ENCODE measurements at places on chromosomes 2 and 18. TPM values are rescaled to one million over a fixed set of nuclear protein-coding genes. Genes with fewer than 3 reads are reported as not detected.

- peak; percentile 44 for DNase-seq
Observed at GRCh38 chr2:39730685-39731302, 48.3 kb downstream of the THUMPD2 start.

DNA sequence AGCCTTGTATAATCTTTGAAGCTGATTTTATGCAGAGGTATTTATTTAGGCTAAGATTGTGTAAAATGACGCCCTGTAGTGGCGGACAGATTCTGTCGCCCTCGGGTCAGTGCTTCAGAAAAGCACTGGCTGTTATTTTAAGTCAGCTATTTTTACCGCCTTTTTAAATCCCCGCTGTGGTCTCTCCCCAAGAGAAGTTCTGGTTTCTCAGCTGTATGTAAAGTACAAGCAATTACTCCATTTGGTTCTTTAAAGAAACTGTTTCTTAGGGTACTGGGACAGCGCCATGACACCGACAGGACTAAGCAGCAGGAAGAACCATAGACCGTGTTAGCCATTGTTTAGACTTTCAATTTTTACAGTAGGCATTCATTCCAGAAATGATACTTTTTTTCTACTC, 65.0 kb downstream of the UGGT1 start:
- DNase-seq: no peak

MLPH gene
- 121 TPM for total RNA-seq

GRCh38 chr2:113910110-113910717, 20.3 kb downstream of the ACTR3 start:
- DNase-seq: no peak

- no peak for DNase-seq
Observed at GRCh38 chr2:178295906-178296305, 101.6 kb downstream of the OSBPL6 start.

DNA sequence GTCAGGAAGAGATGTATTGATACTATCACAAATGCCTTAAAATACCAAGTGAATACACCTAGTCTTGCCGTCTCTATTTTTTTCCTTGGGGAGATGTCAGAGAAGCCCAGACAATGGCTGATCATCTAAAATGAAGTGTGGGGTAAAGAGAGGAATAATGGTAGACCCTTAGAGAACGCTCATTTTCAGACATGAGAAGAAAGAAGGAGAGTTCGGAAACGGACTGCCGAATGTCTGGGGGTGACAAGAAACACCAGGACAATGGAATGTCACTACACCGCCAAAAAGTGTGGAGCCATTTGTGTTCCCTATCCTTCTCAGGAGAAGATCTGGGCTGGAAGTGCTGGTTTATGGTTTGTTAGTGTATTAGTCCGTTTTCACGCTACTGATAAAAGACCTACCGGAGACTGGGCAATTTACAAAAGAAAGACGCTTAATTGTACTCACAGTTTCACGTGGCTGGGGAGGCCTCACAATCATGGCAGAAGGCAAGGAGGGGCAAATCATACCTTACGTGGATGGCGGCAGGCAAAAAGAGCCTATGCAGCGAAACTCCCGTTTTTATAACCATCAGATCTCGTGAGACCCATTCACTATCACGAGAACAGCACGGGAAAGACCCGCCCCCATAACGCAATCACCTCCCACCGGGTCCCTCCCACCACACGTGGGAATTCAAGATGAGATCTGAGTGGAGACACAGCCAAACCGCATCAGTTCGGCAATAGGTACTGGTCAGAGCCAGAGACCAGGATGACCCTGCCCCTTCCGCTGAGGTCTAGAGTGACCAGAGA, 743.7 kb downstream of the GALR1 start:
- DNase-seq: no peak

- no peak for DNase-seq
Observed at GRCh38 chr2:33184041-33184440, 237.3 kb downstream of the LTBP1 start.

HAT1 gene
- 164 TPM for total RNA-seq

DNA sequence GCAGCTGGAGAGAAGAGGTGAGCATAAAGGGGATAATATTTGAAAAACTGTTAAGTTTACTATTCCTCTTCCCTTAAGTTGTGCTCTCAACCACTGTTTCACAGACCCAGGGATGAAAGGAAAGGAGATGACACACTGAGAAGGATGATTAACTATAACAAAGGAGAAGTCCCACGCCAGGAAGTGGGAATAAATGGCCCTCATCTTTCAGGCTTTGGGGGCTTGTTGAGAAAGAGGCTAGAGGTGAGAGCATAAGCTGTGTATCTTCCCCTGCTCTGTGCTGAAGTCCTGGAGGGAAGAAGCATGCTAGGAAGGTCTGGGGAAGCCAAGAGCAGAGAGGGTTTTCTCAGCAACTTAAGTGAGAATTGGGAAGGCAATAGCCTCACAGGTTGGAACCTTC, 399.1 kb upstream of the ATP5MC3 start:
- no peak for DNase-seq

- DNase-seq: no peak
Observed at GRCh38 chr2:46718784-46719183, 196.8 kb downstream of the MCFD2 start.

DNA sequence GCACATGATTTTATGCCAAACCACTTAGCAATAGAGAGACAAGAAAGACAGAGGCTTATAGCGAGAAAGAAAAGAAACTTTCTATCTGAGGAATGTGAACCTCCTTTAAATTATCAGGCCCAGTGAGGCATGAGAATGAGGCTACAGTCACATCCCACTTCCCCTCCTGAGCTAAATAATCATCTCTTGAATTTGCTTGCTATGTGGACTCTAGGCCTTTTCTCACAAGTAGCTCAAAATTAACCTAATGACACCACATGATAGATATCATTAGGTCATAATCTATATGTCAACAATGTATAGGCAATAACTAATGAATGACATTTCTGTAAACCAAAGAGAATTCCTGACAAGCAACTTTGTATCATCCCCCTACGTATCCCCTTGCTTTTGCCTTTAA, 301.5 kb upstream of the MGAT5 start:
- DNase-seq: no peak

DNA sequence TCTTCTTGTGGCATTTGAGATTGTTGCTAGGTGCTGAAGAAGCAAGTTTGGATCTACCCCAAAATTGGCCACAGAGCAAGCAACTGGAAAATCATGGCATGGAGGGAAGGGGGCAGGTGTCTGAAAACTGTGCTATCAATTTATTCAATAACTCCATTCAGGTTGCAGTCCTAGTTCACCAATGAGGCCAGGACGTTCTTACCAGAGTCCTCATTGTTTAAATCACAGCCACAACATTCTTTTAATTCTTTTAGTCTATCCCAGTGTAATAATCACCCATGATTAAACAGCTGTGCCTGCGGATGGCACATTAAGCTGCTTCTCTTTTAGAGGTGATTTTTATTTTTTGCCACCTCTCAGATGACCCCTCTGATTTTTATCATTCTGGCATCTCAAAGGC, 103.5 kb downstream of the ANKRD44 start:
- DNase-seq: no peak

NCKAP5 gene
- total RNA-seq: 0.49 TPM

POTEI gene
- not detected for total RNA-seq

Measured in RPMI7951 (cell line).